ENCODE measurements at places on chromosomes 3 and 15. TPM values are rescaled to one million over a fixed set of nuclear protein-coding genes. Genes with fewer than 3 reads are reported as not detected.
A peak's percentile ranks its signal among the peaks of the same experiment; 100 is the strongest.

DNA sequence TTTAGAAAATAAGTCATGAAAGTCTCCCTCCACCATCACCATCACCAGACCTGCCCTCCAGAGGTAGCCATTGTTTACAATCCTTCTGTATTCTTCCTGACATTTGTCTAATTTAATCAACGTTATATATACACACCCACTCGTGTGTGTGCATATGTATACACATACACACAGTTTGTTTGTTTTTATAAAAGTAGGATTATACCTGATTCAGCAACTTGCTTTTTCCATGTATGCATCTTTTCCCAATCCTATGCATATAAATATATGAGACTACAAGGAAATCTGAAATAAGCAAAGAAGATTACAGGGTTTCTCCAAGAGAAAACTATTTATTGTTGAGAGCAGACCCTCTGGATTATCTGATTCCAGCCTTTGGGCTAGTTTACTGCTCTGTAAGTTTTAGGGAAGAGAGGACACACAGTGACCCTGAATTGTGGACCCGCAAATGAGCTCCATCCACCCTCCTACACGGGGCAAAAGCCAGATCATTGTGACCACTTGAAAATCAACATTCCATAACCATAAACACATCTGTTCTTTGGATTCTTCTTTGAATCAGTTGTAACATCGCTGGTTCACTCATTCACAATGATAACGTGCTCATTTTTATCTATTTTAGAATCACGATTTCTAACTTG, 104.3 kb downstream of the CPN2 start:
- no peak for DNase-seq

PLA2G4D gene
- total RNA-seq, result not detected

GRCh38 chr15:26712335-26712734, 60.5 kb downstream of the GABRB3 start:
- DNase-seq, result no peak

GRCh38 chr15:99414755-99415731, 150.7 kb upstream of the MEF2A start:
- no peak for DNase-seq

DNA sequence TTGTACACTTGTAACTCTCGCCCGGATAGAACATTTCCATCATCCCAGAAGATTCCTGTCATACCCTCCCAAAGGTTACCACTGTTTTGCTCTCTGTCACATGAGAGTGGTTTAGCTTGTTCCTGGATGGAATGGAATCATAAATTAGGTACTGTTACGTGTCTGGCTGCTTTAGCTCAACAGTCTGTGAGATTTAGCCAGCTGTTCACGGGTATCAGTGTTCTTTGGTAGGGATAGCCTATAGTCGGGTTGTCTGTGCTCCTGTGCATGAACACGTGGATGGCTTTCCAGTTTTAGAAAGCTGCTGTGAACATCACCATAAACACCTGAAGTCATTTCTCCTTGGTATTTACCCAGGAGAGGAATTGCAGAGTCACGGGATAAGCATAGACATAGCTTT, 58.2 kb upstream of the NR2C2 start:
- DNase-seq, result no peak

DNA sequence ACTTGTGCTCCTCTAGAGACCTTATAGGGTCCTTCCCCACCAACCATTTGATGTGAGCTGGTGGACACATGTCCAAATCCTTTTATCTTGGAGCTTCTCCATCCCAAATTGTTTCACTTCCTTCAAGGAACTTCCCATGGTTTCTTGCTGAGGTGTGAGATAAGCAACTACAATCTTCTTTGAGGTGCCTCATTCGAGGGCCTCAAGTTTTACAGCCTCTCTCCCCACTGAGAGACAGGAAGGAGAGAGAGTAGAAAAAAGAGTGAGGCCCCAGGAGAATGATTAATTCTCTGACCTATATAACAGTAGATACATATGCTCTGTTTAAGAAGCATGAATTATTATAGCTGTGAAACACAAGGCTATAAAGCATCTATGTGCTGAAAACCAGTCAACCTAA, 70.5 kb downstream of the SUMF1 start:
- DNase-seq, result no peak

DNA sequence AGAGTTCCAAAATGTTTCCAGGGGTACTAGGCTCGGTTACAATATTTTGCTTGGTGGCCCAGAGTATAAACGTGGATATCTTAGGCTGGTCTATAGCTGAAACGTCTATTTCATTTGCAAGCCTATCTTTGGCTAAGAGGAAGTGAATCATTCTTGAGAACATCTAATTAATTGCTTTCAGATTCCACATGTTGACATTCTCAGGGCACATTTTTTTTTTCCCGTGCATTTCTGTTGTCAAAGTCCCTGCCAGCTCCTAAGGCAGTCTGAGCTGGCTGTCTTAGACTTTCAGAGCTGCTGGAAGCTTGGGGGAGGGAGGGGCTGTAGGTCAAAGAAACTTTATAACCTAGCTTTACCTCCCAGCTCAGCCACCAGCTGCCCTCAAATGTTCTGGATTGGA, 23.2 kb upstream of the LAMP3 start:
- DNase-seq, result no peak

DNA sequence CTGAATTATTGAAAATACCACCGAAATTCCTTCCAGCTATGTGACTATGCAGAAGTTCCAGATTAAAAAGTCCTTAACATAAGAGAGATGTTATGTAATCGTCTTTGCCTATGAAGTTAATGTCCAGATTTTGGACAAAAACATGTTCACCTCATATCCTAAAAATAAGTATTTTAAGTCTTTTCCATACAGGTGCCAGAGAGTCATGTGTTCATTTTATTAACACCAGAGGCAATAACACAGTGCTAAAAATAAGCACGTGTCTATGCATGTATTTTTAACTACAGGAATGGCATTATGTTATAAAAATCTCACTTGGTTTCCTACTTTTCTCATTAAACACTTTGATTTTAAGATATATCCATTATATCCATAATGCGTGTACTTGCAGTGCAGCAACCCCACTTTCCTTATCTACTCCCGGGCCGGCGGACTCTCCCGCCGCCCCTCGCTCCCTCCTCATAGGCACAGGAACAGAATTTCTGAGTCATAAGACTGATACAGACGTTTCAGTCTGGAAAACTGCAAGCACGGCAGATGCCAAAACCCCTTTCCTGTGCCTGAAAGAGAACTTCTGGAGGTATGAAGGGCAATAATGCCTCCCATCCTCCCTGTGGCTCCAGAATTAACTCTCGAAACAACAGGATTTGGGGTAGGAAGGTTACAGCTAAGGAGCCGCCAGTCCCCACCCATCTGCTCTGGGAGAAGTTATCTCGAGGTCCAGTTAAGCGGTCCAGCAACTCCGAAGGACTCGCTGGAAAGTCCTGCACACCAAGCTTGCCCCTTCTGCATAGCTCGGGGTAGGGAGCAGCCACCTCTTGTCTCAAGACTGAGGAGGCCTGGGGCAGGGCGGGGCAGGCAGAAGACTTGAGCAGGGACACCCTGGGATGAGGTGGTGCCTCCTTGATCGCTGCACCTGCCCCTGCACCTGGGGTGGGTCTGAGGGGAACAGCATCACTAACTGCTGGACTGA, 22.3 kb upstream of the PSTPIP1 start:
- DNase-seq, result no peak

EPHB1 gene
- total RNA-seq, result not detected

ADAMTSL3 gene
- not detected for total RNA-seq

DNA sequence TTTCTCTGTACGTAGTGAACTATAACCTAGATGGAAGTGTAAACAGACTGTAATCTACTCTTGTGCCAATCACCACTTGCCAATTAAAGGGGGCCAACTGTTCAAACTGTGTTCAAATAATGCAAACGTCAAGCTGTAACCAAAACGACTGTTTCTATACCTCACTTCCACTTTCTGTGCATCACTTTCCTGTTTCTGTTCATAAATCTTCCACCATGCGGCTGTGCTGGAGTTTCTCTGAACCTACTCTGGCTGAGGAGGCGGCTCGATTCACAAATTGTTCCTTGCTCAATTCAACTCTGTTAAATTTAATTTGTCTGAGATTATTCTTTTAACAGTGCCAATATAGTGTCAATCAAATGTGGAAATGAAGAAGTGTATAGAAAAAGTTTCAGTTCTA, 206.7 kb upstream of the TBC1D5 start:
- DNase-seq, result peak; percentile 12

FAM81A gene
- total RNA-seq, result 1.5 TPM

- peak; percentile 36 for DNase-seq
These were observed 15.3 kb downstream of the NR2F2 start for GRCh38 chr15:96345560-96346399.

VPS33B gene
- 22.9 TPM for total RNA-seq

- DNase-seq, result no peak
These were observed 771 bp downstream of the MPI start for GRCh38 chr15:74890665-74890960.

IGSF10 gene
- not detected for total RNA-seq

GRAMD1C gene
- total RNA-seq, result 0.29 TPM

DNA sequence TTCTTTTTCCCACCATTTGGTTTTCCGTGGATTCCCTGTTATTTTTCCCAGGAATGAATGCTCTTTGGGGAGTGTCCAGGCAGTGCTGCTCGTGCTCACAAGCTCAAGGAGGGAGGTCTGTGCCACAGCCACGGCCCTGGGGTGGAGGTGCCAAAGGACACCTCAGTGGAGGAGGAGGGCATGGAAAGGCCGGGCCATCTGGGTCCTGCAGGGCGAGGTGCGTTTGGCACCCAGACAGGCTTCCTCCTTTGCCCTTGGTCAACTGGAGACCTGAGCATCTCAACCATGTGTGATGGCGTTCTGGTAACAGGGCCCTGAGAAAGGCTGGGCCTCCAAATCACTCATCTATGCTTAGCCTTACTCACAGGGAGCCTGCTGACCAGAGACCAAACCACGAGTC, 25.4 kb downstream of the KY start:
- DNase-seq, result no peak

DNA sequence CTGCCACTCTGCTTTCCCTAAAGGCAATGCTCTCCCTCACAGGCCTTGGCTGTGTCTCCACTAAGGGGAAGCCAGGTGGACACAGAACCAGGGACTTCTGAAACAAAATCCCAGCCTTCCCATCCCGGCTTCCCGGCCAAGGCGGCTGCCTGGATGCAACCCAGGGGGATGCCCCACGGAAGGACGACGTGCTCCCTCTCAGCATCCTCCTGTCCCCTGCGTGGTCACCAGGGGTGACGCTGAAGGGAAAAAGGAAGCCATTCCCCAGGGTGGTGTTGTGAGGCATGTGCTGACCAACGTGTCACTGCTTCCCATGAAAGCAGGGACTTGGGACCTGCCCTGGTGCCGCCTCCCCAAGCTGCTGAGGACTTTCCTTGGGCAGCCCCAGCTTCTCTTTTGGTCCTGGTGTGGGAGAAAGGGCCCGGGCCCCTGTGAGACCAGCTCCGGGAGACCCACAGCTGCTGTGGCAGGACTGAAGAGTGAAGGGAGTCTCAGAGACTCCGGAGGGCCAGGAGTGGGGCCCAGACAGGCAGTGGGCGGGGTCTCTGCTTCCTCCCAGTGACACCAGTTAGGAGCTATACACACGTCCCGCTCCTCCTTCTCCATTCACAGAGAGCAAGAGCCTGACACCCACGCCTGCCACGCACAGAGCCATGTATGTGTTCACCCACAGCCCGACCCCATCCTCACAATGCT, 139.2 kb downstream of the NUP210 start:
- peak; percentile 12 for DNase-seq

GOLGA8R gene
- total RNA-seq, result 2.8 TPM

DNA sequence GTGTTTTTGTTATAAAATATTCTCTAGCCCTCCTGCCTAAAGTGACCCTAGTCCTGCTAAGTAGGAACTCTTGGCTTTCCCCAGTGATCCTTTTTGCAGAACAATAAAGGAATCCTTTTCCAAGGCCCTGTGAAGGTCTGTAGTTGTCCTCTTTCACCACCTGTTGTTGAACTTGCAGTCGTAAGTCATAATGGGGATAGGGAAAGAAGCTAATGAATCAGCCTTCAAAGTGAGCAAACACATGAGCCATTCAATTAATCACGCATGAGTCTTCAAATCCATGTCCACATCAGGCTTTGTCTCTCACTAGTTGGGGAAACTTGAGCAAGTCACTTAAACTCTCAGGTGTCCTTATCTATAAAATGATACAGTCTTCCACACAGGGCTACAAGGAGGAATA, 27.6 kb downstream of the ZNF860 start:
- no peak for DNase-seq

GRCh38 chr3:131390331-131390730, 8.8 kb downstream of the NUDT16 start:
- no peak for DNase-seq

DNA sequence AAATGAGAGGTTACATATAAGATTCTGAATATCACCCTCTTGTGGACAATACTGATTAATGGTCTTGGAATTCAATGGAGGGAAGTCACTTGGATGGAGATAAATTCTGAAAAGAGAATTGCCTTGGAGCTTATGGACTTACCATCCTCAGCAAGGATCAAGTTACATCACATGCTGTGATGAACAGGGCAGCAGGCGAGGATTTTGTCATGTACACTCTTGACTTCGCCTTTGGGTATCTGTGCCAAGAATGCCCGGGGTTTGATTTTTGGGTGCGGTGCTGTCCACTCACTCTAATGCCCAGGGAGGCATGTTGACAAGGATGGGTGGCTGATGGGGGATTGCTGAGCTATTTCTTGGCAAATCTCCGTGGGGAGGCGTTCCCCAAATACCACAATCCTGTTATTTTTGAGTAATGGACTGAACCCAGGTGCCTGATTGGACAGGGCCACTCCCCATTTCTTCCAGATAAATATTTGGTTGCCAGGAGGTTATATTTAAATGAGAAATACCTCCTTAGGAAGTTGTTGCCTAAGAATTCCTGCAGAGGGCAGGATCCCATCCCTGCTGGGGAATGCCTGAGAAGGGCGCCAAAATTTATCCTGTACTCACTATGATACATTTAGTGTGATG, 96.3 kb downstream of the TPRG1 start:
- DNase-seq, result no peak

DNA sequence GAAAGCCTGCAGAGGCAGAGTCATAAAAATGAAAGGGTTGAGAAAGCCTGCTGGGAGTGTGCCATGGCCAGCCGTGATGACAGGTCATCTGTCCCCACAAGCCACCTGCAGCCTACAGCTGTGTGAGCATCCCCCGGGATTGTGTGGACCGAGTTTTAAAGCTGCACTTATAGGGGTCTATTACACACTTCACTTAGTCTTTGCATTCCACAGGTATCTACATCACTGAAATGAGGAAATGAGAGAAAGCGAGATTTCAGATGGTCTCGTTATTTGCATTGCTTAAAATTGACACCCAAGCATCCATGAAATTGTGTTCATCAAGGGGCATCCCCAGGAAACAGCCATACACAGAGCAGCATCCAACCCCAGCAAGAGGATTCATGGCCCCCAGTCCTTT, 137.6 kb upstream of the TRIM42 start:
- DNase-seq, result no peak

DNA sequence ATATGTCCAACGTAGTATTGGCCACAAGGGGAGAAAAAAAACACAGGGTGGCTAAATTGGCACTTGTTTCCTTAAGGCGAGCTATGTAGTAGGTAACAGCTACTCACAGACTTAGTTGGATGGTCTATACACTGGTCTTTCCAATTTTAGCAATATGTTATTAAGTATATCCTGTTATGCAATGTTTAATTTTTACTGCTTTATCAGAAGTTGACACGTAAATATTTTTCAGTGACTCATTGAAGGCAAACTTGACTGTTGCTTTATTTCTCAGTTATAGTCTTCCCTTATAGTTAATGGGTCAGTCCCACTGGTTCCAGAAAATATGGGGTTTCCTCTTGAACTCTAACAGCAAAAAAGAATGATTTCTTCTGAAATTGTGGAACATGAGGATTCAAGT, 46.5 kb downstream of the ADPGK start:
- DNase-seq, result no peak

CFAP92 gene
- total RNA-seq, result 0.38 TPM
